EL (cell line): ENCODE measurements at places on chromosomes 5 and 9.

- DNase-seq = peak; percentile 14
These were observed 24.3 kb downstream of the BOD1 start for GRCh38 chr5:173592050-173592669.

GRCh38 chr5:149754172-149754880, 24.2 kb downstream of the PPARGC1B start:
- no peak for DNase-seq

DNA sequence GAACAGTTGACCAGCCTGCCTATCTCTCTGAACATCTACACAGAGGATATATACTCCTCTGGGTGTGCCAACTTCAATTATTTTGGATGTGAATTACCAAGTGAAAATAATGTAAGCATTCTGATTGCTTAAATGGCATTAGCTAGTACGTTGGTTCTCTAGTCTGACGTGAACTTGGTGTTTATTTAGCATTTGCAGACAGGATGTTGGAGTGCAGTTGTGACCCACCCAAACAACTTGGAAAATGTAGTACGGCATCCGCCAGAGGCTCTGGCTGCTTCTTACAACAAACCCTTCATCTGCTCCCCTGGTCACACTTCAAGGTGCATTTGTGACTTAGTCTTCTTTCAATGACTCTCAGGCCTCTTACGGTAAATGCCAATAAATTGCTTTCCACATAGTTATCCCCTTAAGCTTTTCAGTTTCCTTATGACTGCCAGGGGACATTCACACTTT, 616.6 kb downstream of the PDE4D start:
- DNase-seq = no peak

DNA sequence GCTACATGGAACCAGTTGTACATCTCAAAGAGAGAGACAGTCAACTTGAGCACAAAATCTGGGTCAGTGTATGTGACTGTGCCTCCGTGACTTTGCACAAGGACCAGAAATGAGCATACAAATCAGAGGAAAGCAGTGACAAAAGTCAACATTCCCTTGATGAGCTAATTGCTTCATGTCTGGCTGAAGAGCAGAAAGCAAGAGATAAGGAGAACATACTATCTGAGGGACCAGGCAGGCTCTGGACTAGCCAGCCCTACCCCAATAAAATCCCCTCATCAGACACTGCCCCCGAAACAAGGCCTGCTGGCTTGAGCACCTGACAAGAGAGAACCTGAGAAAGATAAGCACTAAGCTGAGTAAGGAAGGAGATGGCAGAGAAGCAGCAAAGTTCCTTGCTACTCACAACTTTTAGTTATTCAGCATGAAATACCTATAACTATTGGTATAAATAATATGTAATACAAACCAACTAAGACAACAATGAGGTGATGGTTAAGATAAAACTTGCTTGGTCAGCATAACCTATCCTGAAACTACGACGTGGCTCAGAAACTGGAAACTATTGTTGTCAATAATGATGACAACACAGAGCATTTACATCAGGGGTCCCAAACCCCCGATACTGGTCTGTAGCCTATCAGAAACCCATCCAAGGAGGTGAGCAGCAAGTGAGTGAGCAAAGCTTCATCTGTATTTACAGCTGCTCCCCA, 9.5 kb downstream of the SIL1 start:
- no peak for DNase-seq

DNA sequence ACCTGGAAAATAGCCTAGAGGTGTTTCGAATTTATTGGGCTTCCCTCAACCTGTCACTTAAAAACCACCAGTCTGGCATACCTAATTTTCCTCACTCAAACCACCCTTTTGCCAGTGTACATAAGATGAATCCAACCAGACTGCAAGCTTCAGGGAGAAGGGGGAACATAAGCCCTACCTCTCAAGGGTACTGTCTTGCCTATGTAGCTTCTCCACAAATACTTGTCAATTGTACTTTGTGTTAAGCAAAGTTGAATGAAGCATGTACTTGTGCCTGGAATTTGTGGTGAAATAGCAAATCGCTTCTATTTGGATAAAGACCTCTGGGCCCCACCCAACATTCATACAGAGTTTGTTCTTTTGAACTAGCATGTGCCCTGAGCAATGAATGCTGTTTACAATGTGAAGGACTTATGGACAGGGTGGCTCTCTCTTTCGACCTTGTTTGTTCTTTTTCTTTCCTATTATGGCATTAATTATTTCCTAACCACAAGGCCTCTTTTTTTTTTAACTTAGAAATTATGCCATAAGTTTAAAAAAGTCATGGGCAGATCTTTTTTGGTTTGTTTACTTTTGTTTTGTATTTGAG, 580.2 kb downstream of the EBF1 start:
- DNase-seq = no peak

- DNase-seq = no peak
These were observed 20.3 kb downstream of the ZDHHC11B start for GRCh38 chr5:763998-764781.

DNA sequence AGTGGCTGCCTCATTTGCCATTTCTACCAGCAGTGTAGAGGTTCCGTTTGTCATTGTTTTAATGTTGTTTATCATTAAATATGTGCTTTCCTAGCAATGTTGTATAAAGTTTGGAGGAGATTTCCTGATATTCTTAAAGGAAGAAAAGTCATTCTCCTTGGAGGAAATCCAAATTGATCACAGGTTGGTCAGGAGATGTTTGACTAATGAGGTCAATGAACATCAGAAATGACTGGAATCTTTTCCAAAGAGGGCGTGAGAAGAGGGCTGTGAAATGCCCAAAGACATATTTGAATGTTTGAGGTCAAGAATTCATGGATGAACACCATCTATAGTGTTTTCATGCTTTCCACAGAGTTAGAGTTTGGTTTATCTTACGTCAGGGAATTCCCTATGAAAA, 471.3 kb downstream of the MAT2B start:
- peak; percentile 29 for DNase-seq

DNA sequence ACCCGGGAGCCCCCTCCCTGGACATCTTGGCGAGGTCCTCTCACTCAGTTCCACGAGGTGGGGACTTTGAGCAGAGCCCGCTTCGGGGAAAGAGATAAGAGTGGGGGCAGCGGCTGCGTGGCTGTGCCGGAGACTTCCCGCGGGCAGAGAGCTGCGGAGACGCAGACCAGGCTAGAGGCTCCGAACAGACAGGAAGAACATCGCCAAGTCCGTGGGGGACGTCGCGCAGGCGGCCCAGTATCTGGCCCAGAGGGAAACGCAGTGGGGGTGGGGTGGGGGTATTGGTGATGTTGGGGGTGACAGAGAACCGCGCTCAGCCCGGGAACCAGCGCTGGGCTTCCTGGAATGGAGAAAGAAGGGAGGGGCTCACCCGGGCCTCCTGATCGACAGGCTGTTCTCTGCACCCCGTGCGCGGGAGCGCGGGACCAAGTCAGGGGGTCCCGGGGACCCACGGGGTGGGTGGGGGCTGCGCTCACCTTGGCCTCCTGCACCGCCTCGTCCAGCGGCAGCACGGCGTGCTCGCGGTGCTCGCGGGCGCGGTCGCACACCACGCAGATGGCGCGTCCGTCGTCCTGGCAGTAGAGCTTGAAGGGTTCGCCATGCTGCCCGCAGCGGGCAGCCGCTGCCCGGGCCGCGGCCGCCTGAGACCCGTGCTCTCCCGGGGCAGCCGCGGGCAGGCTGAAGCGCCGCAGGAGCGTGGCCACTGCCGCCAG, 727 bp downstream of the TRIM7 start:
- DNase-seq = peak; percentile 46

GRCh38 chr9:69444021-69444420, 119.0 kb downstream of the ENTREP1 start:
- DNase-seq = peak; percentile 83

DNA sequence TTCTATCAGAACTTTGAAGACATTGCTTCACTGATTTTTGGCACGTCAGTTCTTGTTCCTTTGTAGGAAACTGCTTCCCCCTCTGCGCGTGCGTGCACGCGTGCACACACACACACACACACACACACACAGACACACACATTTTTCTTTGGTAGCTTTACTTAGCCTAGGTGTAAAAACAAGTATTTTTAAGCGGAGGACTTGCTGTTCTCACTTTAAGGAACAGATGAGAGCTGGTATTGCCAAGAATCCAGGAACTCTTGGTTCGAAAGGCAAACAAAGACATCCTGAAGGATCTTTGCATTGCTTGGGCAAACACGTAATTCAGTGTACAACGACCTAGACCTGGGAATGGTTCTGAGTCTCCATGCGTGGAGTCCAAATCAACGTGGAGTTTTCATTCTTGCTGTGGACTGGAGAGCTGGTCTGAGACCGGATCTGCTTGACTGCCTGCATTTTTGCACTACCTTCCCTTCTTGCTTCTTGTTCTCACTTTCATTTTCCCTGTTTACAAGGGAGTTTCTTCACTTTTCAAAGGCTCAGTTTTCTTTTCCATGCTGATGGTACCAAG, 8.2 kb downstream of the TMEM268 start:
- no peak for DNase-seq

DNA sequence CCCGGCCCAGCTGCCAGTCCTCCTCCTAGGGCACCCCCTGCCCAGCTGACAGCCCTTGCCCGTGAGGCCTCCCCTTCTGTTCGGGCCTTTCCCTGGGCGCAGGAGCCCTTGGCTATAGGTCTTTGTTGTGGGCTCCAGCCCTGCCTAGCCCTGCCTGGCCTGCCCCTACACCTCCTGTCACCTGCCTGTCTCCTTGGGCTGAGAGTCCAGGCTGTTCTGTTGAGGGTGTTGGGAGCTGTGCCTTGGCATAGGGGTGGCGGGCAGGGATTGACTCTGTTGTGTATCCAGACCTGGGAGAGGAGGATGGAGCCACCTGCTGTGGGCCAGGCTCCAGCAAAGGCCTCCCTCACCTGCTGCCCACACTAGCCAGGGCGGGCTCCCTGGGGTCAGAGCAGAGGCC, 11.6 kb downstream of the FCN2 start:
- no peak for DNase-seq

DNA sequence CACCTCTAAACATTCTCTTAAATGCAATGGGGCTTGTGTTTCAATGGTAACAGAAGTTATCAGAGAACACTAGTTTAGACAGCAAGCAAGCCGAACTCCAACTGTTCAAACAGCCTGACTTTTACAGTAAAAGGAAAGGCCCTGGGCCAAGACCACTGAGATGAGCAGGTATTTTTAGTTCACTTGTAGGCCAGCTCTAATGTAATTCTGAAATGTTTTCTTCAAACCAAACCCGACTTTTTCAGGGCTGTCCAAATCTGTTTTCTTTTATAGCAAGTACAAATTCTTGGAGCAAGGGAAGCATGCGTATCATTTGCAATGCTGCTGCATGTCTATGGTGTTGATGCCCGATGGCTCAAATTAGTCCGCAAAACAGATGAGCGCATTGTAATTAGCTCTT, 192.9 kb downstream of the SLF1 start:
- DNase-seq = no peak
